Left kidney (tissue), 8 donors: ENCODE measurements at places on chromosomes 3 and 15.

DNA sequence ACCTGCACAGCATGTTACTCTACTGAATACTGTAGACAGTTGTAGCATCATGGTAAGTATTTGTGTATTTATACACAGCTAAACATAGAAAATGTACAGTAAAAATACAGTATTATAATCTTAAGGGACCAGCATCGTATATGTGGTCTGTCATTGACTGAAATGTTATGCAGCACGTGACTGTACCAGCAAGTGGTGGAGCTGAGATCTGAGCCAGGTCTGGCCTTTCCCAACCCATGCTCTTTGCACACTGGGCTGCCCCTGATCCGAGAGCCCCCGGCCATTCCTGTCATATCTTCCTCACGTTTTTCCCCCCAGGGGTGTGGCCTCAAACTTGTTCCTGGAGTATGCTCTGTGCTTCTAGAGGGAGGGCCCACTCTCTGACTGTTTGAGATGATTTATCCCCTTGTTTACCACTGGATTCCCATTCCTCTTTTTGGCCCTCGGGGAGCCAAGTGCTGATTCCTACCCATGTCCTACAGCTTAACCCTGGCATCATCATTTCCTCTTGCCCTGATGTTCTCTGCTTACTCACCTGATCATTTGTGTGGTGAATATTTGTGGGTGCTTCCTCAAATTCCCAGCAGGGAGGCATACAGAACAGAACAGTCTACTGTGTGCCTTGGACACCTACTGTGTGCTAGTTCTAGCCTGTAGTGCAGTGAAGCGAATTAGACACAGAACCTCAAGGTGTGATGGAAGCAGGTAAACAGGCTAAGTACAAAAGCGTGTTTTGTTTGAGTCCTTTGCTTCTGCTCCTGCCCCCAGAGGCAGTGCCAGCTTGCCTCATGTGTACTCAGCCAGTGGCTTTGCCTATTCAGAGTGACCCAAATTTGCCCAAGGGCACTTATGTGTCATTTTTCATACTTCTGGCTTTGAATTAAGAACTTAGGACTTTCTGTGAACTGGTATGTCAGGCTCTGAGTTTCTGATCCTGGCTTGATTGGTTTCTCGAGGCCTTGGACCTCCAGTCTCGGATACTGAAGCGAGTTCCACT is 21.0 kb downstream of the CSRNP1 start:
- DNase-seq: no peak

- no peak for DNase-seq
Observed at GRCh38 chr15:38860674-38861073, 296.1 kb upstream of the RASGRP1 start.

GRCh38 chr3:81839504-81840094 is 78.2 kb upstream of the GBE1 start:
- DNase-seq: no peak

- no peak for DNase-seq
Observed at GRCh38 chr3:6220447-6220846, 640.5 kb upstream of the GRM7 start.

DNA sequence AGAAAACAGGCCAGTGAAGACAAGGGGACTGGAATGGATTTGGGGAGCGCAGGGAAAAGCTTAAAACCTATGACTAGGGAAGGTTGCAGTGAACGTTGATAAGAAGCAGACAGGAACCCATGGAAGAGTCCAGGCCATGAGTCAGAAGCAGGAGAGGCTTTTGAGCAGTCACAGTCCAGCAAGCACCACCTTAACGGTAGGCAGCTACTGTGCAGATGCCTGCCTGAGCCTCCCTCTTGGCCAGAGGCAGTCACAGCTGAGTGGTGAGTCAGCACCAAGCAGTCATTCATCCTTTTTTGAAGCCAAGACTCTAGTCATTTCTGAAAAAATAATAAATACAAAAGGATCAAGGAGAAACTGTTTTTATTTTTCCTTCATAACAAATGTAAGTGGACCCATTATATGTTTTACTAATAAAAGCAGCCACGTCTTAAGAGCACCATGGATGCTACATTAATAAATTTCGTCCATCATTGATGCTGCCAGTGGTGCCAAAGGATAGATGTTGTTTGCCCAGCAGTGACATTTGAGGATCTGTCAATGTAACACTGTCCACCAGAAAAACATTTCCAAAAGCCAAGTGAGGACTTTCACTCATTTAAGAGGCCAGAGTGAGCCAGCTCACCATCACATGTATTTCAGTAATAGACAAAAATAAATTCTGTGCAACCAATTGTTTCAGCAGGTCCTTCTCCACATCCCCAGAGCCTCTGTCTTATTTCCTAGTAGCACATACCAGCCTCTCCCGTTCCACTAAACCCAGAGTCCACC is 42.1 kb upstream of the ACTC1 start:
- no peak for DNase-seq

DNA sequence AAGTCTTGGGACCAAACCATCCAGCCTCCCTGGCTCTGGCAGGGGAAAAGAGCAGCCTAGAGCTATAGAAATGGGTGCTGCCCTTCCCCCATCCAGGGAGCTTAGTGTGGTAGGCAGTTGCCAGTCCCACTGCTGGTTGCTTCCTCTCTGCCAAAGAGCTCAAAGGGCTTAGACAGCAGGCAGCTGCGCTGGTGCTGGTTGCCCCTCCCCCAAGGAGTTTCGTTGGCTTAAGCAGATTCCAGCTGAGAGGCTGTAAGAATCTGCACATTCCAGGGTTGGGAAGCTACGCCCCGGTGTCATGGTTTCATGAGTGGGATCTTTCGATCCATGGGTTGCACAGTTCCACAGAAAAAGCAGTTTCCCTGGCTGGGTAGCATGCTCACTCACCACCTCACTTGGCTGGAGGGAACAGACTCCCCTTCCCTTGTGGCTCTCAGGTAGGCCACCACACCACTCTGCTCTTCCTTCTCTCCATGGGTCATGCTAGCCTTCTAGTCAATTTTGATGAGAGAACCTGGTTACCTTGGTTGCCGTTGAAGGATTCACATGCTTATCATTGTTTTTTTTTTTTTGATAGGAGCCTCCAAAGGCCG is 195.1 kb downstream of the EPHA6 start:
- DNase-seq: no peak

DNA sequence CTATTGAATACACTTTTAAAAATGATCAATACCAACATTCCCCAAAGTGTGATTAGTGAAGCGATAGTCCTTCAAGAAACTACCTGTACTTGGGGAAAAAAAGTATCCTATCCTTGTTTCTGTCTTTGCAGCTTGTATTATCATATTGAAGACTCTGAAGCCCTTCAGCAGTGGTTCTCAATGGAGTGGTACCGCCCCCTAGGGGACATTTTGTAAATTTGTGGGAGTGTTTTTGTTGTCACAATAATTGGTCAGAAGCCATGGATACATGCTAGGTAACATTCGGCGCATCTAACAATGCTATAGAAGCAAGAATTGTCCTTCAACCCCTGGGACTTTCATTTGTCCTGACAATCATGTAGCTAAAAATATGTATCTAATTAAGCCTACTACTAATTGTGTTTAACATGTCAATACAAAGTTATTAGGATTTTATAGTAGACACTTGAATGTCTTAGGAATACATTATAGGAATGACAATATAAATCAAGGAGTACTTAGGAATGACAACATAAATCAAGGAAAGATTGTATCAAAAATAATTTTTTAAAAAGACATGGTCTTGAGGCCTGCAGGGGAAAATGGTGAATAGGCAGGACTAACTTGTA is 53.7 kb downstream of the NMD3 start:
- DNase-seq: peak; percentile 24

DNA sequence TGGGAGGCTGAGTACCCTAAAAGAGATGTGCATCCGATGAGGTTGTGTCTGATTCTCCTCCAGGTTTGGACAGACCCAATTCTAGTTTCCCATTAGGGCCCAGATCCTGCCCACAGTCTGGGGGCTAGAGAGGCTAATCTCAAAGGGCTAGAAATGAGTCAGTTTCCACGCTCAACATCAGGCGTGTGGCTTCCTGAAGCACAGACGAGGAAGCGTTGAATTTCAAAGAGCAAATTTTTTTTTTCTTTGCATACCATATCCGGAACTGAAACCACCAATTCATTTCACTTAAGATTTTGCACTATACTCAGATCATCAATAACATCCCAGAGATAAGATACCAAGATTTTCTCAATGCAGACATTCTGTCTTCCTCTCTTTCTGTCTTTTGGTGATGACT is 173.8 kb upstream of the BCL6 start:
- no peak for DNase-seq

- no peak for DNase-seq
Observed at GRCh38 chr3:78712941-78713340, 1054.9 kb downstream of the ROBO1 start.

- DNase-seq: no peak
Observed at GRCh38 chr3:29789686-29790085, 508.8 kb downstream of the RBMS3 start.

GRCh38 chr3:160949460-160949859 is 155.7 kb downstream of the B3GALNT1 start:
- DNase-seq: no peak

DNA sequence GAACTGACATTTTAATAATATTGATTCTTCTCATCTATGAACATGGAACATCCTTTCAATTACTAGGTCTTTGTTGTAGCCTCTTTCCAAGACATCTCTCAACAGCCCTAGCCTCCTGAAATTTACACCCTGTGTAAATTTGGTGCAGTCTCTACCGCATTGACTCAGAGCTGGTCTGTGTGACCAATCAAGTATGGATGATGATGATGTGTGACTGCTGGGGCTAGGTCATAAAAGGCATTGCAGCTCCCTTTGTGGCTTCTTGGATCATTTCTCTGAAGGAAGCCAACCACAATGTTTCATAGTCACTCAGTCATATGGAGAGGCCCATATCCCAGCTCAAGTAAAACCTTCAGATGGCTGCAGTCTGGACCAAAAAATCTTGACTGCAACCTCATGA is 62.1 kb upstream of the FAM3D start:
- no peak for DNase-seq

GRCh38 chr3:25665315-25666280 is 891 bp upstream of the TOP2B start:
- DNase-seq: no peak

DNA sequence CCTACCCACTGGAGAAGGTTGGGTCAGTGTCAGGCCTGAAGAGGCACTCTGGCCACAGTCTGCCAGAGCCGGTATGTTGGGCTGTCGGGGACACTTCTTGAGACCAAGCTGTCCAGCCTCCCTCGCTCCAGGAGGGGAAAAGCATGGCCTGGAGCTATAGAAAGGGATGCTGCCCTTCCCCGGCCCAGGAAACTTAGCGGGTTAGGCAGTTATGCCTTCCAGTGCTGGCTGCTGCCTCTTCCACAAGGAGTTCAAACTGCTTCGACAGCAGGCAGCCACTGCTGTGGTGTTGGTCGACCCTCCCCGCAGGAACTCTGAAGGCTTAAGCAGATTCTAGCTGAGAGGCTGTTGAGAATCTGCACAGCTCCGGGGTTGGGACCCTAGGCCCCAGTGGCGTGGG is 819.4 kb downstream of the DIPK2A start:
- no peak for DNase-seq

- no peak for DNase-seq
Observed at GRCh38 chr3:128177865-128178264, 24.6 kb downstream of the EEFSEC start.

DNA sequence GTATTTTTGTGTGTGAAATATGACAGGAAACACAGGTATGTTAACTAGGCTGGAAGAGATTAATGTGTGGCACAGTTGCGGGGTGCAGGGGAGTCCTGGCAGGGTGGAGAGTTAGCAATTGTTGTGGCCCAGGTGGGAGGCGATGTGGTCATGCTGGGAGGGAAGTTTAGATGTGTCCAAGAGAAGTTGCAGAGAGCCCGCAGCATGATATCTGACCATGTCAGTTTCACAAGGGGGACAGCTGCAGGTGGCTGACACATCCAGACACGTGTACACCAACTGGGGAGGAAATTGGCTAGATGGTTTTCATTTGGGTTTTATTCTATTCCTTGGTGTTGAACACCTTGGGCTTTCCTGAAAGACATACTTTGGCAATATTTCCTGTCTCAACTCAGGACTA is 172.8 kb upstream of the RGMA start:
- DNase-seq: no peak

- no peak for DNase-seq
Observed at GRCh38 chr3:72336114-72336651, 512.1 kb downstream of the SHQ1 start.

DNA sequence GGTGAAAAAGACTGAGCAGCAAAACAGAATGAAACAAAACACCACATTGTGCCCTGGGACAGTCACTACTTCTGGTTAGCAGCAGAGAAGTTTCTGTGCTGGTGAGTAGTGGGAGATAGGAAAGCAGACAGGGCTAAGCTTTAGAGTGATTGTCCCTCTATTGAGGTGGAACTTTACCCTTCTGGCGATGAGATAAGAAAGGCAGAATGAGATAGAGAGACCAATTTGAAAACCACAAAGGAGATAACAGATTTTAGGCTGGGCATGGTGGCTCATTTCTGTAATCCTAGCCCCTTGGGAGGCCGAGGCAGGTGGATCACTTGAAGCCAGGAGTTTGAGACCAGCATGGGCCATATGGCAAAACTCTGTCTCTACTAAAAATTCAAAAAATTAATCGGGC is 208.5 kb downstream of the TBL1XR1 start:
- no peak for DNase-seq

DNA sequence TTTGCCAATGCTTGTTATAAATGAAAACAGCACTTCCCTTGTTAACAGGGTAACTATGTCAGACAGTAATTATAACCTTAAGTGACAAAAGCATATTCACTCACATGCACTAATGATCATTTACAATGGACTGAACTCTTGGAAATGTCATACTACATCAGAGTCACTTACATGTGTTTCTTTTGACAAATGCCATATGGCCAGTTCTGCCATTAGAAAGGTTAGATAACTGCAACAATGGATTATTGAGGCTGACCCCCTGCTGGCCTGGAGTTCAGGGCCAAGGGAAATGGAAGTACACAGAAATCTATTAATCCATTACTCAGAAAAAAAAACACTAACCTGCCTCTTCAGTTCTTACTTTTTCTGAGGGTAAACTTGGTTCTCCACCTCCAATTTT is 313.4 kb downstream of the CNTN3 start:
- no peak for DNase-seq

DNA sequence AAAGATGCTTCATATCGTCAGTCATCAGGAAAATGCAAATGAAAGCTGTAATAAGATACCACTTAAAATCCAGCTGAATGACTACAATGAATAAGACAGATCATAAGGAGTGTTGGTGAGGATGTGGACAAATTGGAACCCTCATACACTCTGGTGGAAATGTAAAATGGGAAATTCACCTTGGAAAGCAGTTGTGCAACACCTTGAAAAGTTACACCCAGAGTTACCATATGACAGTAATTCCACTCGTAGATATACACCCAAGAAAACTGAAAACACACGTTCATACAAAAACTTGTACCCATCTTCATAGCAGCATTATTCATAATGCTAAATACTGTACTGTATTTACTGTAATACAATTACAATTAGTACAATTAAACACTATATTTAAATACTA is 2.3 kb downstream of the TTC23 start:
- DNase-seq: no peak

GRCh38 chr3:43148033-43148432 is 42.2 kb upstream of the POMGNT2 start:
- no peak for DNase-seq

DNA sequence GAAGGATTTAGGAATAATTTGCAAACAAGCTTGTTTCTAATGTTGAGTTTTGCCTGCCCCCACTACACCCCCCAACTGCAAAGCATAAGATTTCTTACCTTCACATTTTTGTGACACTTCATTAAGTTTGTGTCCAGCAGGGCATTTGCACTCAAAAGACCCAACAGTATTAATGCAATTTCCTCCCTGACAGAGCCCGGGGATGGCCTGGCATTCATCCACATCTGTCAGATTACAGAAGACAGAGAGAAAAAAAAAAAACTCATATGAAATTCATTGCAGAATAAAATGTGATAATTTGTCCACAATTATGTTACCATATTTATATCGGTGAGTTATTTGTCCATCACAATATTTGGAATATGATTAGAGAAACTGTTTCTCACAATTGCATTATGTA is 111.5 kb downstream of the FBN1 start:
- DNase-seq: no peak
